ENCODE measurements at places on chromosomes 12 and 14.

DNA sequence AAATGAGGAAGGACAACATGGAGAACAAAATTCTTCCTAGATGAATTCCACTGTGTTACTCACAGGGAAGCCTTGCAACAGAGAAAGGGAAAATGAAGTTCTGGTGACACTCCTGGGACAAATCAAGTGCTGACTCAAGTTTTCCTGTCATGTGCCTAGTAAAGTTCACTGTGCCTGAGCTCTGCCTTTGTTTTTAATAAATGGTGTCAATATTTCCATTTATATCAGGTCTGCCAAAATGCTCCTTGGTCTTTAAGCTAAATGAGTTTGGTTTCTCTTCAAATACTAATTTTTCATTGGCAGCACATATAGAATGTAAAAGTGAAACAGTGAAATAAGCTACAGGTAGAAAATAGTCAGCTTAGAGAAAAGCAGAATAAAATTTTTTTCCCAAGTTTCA, 33.0 kb downstream of the HIGD1C start:
- peak; percentile 94 for DNase-seq

GRCh38 chr14:102231476-102232347, 73.3 kb downstream of the MOK start:
- DNase-seq = no peak

DNA sequence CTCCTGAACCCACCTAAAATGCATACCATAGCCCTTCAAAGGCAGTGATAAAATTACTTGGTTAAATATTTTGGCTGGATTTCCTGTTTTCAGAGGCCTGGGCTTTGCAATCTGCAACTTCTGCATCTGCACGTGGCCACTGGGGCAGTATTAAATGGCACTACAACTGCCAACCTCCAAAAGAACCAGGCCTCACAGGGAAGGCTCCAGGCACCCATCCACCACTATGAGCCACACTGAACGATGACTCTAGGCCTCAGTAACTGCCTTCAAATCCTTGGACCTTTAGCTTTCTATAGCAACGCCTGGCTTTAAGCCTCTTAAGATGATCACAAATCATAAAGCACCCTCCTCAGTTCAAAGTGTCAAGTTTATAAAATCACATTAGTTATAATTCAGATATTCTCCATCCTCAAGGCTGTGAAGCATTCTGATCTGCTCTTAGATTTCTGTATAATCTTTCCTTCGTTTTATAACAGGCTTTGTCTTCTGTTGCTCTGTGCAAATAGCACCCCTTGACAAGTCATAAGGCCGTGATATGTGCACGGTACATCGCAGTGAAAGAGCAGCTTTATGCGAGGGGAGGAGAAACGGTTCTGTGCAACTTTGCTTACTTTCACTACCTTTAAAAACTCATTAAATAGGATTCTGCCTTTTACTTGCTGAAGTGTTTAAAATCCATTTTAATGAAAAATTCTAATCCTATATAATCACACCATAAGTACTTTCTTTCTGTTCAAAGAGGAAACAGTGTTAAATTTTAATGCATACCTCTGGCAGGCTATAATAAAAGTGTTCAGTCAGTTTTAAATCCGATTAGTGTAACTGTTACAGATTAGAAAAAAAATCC, 196.4 kb upstream of the G2E3 start:
- no peak for DNase-seq

DNA sequence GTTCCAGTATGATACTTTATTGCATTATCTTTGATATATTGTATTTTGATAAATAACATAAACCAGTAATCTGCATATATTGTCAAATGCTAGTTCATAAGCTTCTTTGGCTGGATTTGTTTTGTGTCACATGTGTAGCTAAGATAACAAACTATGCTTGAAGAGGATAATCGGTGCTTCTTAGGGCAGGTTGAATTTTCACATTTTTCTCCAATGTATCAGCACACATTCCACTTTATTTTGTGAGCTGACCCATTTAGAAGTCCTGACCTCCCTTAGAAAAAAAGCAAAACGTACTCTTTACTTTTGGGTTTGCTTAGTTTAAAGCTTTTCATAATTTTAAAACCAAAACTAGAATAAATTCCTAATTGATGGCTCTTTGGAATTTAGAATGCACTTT, 277.7 kb upstream of the DDHD1 start:
- DNase-seq = no peak

DNA sequence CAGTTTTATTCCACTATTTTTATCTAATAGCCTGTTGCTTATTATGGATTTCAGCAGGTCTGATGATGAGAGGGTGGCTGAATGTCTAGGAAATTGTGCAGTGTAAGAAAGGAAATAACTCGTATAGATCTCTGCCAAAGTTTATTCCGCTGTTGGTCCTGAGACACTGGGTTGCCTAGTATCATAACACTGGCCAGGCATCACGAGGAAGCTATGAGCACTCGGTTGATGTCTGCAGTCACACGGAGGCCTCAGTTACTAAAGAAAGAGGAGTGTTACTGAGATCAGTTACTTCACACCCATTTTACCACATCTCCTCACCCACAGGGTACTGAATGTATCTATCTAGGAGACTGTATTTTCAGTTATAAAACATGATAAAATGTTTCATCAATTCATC, 21.9 kb downstream of the BHLHE41 start:
- peak; percentile 91 for DNase-seq

DNA sequence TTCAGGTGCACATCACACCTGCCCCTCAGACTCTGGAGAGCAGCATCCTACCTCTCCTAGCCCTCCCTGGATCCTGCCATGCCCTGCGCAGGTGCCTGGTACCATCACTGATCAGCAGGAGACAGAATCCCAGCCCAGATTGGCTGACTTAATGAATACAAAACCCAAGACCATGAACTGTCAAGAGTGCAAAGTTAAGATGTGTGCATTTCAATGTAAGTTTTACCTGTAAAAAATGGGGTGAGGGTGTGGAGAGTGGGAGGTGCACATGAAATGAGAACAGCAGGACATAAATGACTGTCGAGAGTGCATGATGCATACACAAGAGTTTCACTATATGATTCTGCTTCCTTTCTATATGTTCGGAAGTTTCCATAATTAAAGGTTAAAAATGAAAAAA, 57.9 kb upstream of the GPR68 start:
- no peak for DNase-seq

- DNase-seq = no peak
Observed at GRCh38 chr12:28340261-28341045, 150.2 kb downstream of the CCDC91 start.

DNA sequence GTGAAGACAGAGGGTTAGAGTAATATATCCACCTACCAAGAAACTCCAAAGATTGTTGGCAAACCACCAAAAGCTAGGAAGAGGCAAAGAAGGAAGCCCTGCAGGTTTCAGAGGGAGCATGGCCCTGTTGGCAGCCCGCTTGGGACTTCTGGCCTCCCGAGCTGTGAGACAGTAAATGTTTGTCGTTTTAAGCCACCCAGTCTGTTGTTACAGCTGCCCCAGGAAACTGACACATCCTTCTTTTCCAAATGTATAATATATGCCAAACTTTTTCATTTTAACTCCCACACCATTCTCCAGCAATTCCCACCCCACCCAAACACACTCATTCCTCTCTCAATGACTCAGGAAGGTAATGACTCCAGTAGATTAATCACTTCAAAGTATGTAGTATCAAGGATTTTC, 74.0 kb downstream of the RPS29 start:
- DNase-seq = peak; percentile 3

GRCh38 chr12:39277416-39277815, 165.5 kb downstream of the KIF21A start:
- DNase-seq = no peak

GRCh38 chr12:132506328-132507160, 16.6 kb downstream of the FBRSL1 start:
- peak; percentile 91 for DNase-seq

DNA sequence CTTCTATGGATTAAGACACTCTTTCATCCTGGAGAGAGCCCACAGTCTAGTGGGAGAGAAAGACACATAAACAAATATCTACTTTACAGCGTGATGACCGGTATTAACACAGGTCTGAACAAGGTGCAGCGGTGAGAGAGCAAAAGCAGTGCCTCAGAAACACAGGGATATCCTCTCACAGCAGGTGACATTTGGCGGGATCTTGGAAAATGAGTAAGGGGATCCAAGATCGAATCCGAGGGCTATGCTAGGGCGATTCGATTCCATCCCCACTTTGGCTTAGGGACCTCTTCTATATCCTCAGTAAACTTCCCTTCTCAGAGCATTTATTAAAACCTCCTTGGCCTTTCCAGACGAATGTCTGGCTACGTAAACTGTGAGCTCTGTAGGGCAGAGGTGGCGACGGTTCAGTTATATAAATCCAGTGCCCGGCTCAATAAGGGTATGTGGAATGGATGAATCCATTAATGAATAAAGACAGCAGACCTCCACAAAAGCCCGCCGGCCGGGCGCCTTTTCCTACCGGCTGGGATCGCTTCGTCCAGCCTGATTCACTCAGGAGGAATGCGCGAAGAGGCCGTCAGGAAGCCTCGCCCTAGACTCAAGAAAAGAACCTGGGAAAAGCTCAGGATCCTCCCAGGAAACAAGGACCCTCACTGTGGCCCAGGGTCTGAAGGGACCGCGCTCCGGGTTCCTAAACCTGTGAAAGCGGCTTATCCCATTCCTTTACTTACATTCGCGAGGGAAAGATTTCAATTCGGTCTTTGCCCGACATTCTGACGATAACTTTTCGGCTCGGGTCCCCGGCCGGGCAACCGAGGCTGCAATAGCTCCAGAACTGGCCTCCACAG, 455 bp downstream of the ATP6V1D start:
- DNase-seq = no peak

GRCh38 chr12:50157259-50157658, 9.9 kb downstream of the CERS5 start:
- no peak for DNase-seq

- DNase-seq = peak; percentile 93
Observed at GRCh38 chr14:51014086-51014485, 69.8 kb upstream of the PYGL start.

GRCh38 chr12:105334582-105334981, 4.1 kb downstream of the C12orf75 start:
- DNase-seq = no peak

DNA sequence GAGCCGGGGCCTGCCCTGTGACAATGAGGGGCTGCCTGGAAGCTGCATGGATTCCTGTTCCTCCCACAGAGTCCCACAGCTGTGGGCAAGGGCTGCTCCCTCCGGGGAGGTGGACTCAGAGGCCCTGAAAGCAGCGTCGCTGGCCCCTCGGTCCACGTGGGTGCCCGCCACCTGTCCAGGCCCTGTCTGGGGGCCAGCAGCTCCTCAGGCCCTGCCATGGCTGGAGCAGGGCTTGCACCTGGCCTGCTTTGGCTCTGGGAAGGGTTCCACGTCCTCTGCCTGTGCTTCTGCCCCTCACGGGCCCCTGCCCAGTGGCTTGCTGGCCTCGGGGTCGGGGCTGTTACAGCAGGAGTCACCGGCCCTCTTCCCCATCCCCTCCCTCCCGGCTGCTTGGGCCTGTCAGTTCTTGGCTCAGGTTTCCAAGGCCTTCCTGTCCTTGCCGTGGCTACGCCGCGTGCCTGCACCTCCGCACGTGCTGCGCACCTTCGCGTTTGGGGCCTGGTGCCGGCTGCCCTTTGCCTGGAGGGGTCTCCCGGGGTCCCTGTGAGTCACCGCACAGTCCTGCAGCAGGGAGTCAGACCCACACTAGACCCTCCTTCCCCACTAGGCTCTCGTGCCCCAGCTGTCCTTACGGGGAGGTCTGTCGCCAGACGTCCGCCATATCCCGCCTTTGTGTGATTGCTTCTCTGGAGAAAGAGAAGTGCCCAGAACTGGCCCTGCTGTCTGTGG, 5.8 kb downstream of the FBRSL1 start:
- DNase-seq = peak; percentile 58

DNA sequence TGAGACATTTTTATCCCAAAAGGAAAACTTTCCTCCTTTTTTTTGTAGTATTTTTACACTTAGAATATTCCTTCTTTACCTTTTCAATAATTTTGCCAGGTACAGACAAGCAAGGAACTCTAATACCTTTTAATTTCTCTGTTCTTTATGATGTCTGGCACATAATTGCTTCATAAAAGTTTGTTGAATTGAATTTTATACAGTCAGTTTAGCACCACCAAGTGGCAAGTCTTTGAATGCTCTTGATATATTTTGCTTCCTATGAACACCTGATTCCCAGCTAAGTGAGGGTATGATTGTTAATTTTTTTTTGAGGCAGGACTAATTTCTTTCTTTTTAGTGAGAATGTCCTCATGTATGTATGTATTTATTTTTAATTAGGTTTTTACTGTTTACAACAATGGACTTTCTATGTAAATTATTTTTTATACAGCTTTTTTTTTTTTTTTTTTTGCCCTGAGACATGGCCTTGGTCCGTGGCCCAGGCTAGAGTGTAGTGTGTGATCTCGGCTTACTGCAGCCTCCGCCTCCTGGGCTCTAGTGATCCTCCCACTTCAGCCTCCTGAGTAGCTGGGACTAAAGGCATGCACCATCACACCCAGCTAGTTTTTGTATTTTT, 6.9 kb downstream of the TBC1D15 start:
- DNase-seq = peak; percentile 38

DNA sequence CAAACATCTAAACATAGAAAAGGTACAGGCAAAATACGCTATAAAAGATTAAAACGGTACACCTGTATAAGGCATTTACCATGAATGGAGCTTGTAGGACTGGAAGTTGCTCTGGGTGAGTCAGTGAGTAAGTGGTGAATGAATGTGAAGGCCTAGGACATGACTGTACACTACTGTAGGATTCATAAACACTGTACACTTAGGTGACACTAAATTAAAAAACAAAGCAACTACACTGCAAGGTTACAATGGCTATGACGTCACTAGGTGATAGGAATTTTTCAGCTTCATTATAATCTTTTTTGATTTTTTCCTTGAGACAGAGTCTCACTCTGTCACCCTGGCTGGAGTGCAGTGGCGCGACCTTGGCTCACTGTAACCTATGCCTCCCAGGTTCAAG, 269.2 kb downstream of the KSR2 start:
- no peak for DNase-seq

DNA sequence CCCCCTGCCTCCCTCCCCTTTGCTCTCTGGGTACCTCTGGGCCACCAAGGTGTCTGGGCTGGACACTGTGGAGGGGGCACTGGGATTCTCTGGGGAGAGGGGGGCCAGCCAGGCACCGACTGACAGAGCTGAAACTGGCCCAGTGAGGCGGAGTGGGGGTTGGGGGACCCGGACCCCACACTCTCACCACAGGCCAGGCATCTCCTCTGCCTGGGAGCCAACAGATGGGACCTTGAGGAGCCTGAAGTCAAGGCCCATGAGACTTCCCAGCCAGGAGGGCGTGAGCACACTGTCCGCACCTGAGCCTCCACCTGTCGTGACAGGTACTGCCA, 39.8 kb upstream of the PPP1R13B start:
- DNase-seq = no peak

GRCh38 chr12:6376079-6376869, 911 bp upstream of the SCNN1A start:
- peak; percentile 64 for DNase-seq

DNA sequence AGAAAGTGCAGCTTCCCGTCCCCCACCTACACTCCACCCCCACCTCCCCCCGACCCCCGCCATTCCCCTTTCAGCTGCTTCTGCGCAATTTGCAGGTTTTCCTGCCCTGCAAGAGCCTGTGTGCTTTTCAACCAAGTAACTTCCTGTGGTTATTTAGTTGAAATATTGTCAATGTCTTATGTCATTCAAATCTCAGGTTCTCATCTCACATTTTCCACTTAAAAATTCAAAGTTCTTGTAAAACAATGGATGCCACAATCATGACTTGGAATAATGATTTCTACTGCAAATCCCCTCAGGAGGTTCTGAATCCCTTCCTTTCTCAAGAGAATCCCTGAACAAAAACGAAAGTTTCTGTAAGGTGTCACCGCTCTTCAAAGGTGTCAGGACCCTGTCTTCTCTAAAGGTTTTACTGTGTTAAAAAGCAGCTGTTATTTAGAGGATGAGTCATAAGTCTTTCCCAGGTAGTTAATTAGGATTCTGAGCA, 31.6 kb downstream of the WBP11 start:
- DNase-seq = no peak

Measured in muscle of leg (tissue), 16 donors.